ENCODE measurements at places on chromosomes 2 and 18.
A peak's percentile ranks its signal among the peaks of the same experiment; 100 is the strongest.

- DNase-seq: no peak
These were observed 335.8 kb downstream of the SMAD2 start for GRCh38 chr18:47594621-47595086.

GRCh38 chr2:28411166-28411755, 18.6 kb downstream of the FOSL2 start:
- DNase-seq: no peak

- DNase-seq: no peak
These were observed 352.9 kb downstream of the CYRIA start for GRCh38 chr2:16312771-16313170.

GRCh38 chr2:113966832-113967231, 76.9 kb downstream of the ACTR3 start:
- no peak for DNase-seq

DNA sequence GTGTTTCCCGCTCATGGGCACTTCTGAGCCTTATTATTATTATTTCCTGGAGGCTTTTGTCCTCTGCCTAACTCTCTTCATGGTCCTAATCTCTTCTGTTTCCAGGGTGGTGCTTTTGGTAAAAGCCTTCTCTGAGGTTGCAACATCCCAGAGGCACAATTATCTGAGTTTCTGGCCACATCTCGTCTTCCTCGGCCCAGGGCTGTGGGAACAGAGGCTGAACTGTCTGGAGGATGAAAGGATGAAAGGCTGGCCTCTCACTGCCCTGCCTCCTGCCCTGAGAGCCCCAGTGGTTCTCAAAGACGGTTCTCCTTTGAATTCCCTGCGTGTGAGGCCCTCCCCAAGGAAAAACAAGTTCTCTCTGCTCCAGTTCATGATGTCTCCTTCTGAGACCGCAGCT, 13.8 kb downstream of the GYPC start:
- no peak for DNase-seq

DNA sequence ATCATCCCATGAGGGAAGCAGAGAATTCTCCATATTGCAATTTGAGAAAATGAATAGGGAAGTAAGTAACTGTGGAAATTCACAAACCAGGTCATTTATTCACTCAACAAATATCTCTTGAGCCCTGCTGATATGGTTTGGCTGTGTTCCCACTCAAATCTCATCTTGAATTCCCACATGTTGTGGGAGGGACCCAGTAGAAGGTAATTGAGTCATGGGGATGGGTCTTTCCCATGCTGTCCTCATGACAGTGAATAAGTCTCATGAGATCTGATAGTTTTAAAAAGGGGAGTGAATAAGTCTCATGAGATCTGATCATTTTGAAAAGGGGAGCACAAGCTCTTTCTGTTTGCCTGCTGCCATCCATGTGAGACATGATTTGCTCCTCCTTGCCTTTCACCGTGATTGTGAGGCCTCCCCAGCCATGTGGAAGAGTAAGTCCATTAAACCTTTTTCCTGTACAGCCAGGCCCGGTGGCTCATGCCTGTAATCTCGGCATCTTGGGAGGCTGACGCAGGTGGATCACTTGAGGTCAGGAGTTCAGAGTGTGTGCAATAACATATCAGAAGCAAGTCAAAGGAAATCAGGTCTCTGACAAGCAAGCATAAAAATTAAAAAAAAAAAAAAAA, 193.2 kb downstream of the NDUFA10 start:
- no peak for DNase-seq

DNA sequence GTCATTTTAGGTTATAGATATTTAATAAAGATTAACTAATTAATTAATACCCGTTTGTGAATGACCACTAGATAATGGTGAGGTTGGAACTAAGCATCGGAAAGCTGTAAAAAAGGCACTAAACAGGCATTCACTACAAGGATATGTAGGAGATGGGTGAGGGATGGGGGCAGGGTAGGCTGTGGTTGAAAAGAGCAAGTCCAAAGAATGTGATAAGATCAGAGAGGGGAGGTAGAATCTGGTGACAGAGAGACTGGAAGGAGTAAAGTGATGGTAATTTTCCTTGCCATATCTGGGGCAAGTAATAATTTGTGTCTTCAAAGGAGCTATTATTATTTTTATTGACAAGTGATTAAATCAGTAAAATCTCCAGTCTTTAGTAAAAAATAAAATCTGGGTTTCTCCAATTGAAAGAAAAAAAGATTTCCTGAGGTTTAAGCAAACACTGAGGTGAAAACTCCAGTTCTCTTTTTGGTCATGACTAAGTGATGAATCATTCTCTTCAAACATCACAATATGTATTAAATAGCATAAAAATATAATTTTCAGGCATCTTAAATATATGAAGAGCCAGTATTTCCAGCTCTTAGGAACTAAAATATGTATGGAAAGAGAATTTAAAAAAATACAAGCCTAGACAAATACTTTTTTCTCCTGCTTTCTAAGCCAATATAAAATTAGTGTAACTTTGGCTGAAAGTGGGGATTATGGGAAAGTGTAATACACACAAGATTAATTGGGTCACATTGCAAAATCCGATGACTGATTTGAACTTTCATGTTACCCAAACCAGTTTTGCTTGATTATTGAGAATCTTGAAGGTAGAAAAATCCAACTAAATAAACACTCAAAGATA, 259.1 kb upstream of the RBMS1 start:
- no peak for DNase-seq

DNA sequence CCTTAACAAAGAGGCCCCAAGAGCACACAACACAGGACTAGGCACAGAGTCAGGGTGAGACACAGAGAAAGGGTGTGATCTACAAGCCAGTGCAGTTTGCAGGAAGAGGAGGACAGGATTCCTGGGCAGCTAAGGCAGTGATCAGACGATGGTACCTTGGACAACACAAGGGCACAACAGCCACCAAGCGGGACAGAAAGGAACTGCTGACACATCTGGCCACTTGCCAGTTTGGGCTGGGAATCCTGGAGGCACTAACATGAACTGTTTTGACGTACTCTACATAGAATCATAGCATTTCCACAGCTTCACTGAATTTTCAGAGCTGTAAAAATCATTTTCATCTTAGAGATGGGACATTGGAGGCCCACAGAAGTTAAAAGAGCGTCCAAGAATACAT, 221.5 kb upstream of the SLC35G4 start:
- no peak for DNase-seq

DNA sequence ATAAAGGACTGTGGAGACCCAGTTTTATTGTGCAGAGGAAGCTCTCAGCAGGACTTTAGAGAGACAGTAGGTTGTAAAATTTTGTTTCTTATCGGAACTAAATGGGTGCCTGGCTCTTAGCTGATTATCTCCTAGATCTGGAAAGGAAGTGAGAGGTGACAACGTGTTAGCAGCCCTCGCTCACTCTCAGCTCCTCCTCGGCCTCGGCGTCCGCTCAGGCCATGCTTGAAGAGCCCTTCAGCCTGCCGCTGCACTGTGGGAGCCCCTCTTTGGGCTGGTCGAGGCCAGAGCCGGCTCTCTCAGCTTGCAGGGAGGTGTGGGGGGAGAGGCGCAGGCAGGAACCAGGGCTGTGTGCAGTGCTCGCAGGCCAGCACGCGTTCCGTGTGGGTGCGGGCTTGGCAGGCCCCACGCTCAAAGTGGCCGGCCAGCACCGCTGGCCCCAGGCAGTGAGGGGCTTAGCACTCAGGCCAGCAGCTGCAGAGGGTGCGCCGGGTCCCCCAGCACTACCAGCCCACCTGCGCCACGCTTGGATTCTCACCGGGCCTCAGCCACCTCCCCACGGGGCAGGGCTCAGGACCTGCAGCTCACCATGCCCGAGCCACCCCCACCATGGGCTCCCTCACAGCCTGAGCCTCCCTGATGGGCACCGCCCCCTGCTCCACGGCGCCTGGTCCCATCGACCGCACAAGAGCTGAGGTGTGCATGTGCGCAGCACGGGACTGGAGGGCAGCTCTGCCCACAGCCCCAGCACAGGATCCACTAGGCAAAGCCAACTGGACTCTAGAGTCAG, 4.6 kb upstream of the MFF start:
- DNase-seq: no peak

GRCh38 chr18:57727952-57728807, 74.9 kb downstream of the ATP8B1 start:
- no peak for DNase-seq

- DNase-seq: no peak
These were observed 35.3 kb downstream of the TCF4 start for GRCh38 chr18:55552526-55553189.

DNA sequence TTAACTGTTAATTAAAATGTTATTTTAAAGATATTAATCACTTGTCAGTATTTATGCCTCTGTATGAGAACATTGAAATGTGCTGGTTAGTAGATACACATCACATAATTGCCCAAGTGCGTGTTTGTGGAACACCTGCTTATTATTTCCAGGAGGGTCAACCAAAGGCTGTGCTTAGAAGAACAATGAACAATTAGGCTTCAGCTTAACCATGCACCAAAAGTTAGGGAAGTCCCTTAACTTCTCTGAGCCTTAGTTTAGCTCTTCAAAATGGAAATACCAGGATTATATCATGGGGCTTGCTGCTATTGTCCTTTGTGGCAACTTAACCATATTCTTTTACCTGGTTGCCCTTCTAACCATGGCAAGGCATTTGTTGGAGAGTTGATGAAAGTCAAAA, 43.0 kb upstream of the PLA2R1 start:
- no peak for DNase-seq

GRCh38 chr2:39232141-39232540, 11.6 kb downstream of the CDKL4 start:
- no peak for DNase-seq

GRCh38 chr2:176508984-176509740, 239.9 kb downstream of the MTX2 start:
- DNase-seq: no peak

- no peak for DNase-seq
These were observed at the start of gene HSBP1L1 for GRCh38 chr18:79964330-79965118. Gene HSBP1L1, plus strand, starts transcription at chr18:79964643. Its CDS starts 93 bp downstream, at chr18:79964736.

DNA sequence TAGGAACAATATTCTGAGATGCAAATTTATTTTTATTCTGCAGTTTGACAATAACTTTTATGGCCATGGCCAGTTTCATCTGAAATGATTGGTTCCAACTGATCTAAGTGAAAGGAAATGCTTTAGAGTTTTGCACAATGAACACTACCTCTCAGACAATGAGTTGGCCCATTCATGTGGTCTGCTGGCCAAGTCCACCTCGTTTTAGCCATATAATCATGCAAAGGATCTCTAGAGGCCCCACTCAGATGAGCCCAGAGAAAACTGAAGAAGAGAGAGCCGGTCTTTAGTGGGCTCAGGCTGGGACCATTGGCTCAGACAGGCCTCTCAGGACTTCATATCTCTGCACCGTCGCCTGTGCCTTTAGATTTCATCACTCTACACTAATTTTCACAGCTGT, 254.7 kb downstream of the MREG start:
- no peak for DNase-seq

GRCh38 chr2:37599688-37600525, 71.5 kb downstream of the CDC42EP3 start:
- peak; percentile 42 for DNase-seq

DNA sequence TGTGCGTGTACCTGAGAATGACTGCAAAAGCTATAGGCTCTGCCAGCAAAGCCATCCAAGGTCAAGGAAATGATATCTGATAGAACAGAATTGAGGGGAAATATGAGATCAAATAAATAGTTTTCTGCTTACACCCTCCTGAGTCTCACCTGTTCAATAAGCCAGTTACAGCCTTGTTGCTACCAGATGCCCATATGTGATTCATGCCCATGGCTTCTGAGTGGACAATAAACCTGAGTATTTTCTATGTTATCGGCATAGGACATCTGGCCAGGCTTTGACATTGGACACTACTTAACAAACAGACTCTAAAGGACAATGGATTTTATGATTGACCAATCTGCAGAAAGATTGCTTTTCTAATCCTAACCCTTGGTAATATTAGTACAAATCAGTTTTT, 297.9 kb downstream of the LRATD1 start:
- DNase-seq: no peak

GRCh38 chr2:62036761-62037250, 131.3 kb downstream of the COMMD1 start:
- no peak for DNase-seq

DNA sequence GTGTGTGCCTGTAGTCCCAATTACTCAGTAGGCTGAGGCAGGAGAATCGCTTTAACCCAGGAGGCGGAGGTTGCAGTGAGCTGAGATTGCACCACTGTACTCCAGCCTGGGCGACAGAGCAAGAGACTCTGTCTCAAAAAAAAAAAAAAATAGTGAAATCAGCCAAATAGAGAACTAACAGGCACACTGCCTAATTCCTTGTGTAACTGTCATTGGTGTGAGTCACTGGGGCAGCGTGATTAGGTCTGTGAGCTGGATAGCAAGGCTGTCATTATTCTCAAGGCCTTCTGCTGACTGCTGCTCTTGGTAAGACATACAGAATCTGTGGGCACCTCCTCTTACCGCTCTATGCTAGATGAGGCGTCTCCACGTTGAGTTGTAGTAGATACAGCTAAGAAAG, 270.3 kb downstream of the NEDD4L start:
- DNase-seq: no peak

DNA sequence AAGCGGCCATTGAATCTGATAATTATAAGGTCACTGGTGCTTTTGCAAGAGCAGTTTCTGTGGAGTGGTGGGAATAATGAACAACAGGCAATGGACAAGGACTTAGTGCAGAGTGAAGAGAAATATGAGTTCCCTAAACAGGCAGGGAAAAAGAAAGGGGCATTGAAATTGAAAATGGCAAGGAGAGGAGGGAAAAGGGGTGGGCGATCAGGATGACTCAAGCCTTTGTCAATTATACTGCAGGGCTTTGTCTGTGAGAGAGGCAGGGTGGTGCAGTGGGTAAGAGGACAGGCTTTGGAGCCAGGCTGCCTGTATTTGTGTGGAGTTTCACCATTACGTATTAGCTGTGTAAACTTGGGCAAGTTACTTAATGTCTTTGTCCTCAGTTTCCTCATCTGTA, 29.5 kb upstream of the PAIP2B start:
- DNase-seq: no peak

- no peak for DNase-seq
These were observed 271.5 kb downstream of the AGAP1 start for GRCh38 chr2:235765181-235765820.

GRCh38 chr2:124296470-124296869, 271.4 kb downstream of the CNTNAP5 start:
- DNase-seq: no peak

GRCh38 chr2:75557474-75558133, 3.1 kb downstream of the EVA1A start:
- no peak for DNase-seq

- no peak for DNase-seq
These were observed 6.5 kb downstream of the GLS start for GRCh38 chr2:190887089-190887488.

DNA sequence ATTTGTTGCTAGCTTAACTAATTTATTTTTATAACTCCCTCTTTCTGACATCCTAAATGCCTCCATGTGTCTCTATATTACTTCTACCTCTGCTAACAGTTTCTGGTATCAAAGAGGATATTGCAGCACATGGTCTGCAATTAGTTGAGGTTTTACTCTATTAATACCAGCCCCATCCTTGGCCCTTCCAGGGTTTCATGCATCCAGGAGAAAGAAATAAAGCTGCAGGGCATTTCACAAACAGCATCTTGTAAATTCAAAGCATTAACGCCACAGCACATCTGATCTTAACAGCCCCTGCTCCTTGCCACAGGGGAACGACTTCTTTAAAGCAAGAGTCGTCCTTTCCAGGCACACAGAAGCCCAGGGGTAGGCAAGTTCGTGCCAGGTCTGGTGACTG, 258.9 kb downstream of the ICOS start:
- no peak for DNase-seq

- no peak for DNase-seq
These were observed 166.2 kb downstream of the RBM43 start for GRCh38 chr2:151095463-151095862.

GRCh38 chr18:45068400-45069094, 387.9 kb downstream of the SETBP1 start:
- no peak for DNase-seq
